ENCODE measurements at places on chromosomes 16 and 17.

DNA sequence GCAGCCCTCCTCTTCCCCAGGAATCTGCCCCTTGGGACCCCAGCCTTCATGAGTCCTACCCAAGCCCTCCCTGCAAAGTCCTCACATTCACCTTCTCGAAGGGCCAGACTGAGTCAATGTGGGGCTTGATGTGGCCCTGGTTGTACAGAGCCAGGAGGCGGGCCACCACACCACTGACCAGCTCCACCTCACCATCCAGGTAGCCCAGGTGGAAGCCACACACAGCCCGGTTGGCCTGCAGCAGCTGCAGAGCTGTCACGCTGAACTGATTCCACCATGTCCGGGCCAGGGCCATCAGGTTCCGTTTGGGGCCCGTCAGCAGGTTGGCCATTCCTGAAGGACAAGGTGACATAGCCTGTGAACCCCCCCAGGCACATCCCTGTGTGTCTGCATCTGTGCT lies 6.0 kb downstream of the VAT1 start:
- H3K27me3 ChIP-seq, result no peaks in the 10 kb centered on the region
- DNase-seq, result no peak
- peaks cover 34% of the 10 kb centered on the region for H3K36me3 ChIP-seq
- H3K4me1 ChIP-seq, result peaks cover 30% of the 10 kb centered on the region

DNA sequence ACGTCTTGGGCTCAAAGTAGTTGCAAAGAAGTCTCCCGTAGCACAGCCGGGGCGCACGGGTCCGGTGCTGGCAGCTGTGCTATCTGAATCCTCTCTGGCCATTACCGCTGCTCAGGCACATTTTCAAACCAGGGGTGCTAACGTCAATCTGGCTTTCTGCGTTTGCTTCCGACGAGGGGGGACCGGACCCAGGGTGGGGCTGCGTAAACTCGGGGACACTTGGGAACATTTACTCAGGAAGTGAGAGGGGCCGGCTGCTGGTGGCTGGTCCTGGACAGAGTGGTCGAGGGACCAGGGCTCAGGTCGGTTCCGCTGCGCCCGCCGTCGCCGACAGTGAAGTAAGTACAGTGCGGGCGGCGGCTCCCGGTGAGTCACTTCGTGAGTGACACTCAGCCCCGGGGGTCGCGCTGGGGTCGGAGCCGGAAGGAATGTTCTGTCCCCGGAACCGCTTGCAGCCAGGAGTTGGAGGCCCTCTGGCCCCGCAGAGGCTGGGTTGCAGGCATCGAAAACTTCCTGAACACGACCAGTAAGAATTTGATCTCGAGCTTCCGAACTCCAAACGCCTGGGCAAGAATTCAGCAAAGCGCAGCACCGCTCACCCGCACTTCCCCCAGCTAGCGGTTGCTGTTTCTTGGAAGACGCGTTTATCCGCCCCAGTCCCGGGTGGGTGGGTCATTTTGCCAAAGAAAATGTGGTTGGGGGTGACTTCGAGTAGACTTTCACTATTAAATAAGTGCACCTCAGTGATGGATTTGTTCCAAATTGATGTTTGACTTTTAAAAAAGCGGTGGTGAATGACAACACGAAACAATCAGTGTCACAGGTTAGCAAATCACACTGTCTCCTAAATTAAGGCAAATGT lies 1.4 kb upstream of the HS3ST3B1 start:
- peak; percentile 87 for DNase-seq
- H3K36me3 ChIP-seq, result peaks cover 7% of the 10 kb centered on the region
- H3K27ac ChIP-seq, result peak overlapping the region; percentile 96
- peak overlapping the region; percentile 98 for H3K4me3 ChIP-seq
- H3K27me3 ChIP-seq, result no peaks in the 10 kb centered on the region
- peaks cover 37% of the 10 kb centered on the region for H3K4me1 ChIP-seq

- peak overlapping the region; percentile 76 for H3K4me3 ChIP-seq
- H3K36me3 ChIP-seq, result no peaks in the 10 kb centered on the region
- DNase-seq, result no peak
- H3K4me1 ChIP-seq, result peaks cover 7% of the 10 kb centered on the region
- no peak overlapping the region for H3K27ac ChIP-seq
Measured at GRCh38 chr17:48816438-48816773, 623 bp downstream of the TTLL6 start.

DNA sequence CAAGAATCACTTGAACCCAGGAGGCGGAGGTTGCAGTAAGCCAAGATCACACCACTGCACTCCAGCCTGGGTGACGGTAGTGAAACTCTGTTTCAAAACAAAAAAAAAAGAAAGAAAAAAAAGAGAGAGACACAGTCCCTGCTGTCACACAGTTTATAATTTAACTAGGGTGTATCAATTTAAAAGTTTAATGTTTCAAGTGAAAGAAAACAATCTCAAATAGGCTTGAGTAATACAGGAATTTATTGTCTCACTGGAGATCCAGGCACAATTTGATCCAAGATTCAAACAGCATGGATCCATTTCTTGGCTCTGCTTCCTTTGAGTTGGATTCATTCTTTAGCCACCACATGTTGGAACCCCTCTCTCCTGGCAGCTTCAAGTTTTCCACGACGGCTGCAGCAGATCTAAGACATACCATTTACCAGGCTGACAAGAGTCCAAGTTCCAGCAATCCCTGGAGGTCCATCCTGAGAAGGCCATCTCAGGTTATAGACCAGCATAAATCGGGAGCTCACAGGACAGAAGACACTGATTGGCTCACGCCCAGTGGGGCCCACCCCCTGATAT lies 97.5 kb downstream of the YPEL2 start:
- DNase-seq, result no peak
- peak overlapping the region; percentile 31 for H3K27ac ChIP-seq
- no peaks in the 10 kb centered on the region for H3K27me3 ChIP-seq
- H3K36me3 ChIP-seq, result no peaks in the 10 kb centered on the region
- H3K4me1 ChIP-seq, result peaks cover 44% of the 10 kb centered on the region
- H3K4me3 ChIP-seq, result no peak overlapping the region

GRCh38 chr16:7763111-7763510 lies 430.5 kb downstream of the RBFOX1 start:
- no peak for DNase-seq
- H3K4me3 ChIP-seq, result no peak overlapping the region
- H3K27ac ChIP-seq, result no peak overlapping the region
- H3K27me3 ChIP-seq, result no peaks in the 10 kb centered on the region
